ENCODE measurements at places on chromosomes 16 and 17. TPM values are rescaled to one million over a fixed set of nuclear protein-coding genes. Genes with fewer than 3 reads are reported as not detected.

The TPSAB1 gene
- total RNA-seq = 20.8 TPM

The CCDC40 gene
- 6.4 TPM for total RNA-seq

The SCNN1B gene
- total RNA-seq = 4.9 TPM

The GLP2R gene
- 24.1 TPM for total RNA-seq

The REXO5 gene
- 1.7 TPM for total RNA-seq

The MYH8 gene
- total RNA-seq = not detected

The CAPNS2 gene
- total RNA-seq = 0.95 TPM

The CRYM gene
- 1.4 TPM for total RNA-seq

The BICDL2 gene
- not detected for total RNA-seq

The TNS4 gene
- 2.1 TPM for total RNA-seq

The TBC1D3D gene
- total RNA-seq = not detected

The IRF8 gene
- total RNA-seq = 41.6 TPM

The SLC5A11 gene
- 0.32 TPM for total RNA-seq

The CHST5 gene
- not detected for total RNA-seq

The FA2H gene
- not detected for total RNA-seq

The TMEM238L gene
- total RNA-seq = not detected

The TBC1D3G gene
- 1.8 TPM for total RNA-seq
